ENCODE measurements at places on chromosomes 2 and 18. TPM values are rescaled to one million over a fixed set of nuclear protein-coding genes. Genes with fewer than 3 reads are reported as not detected.

Gene IL18R1
- 6.4 TPM for total RNA-seq

Gene HAT1
- total RNA-seq: 81.0 TPM

Gene MAP3K19
- total RNA-seq: not detected

Gene SCTR
- total RNA-seq: not detected

Gene SLC14A1
- not detected for total RNA-seq

Gene ACVR1C
- total RNA-seq: under 0.01 TPM

Gene DES
- not detected for total RNA-seq

Gene AQP12B
- not detected for total RNA-seq

Gene NBEAL1
- total RNA-seq: 32.5 TPM

Gene ITGA4
- total RNA-seq: 3.7 TPM

Gene PDE11A
- 0.27 TPM for total RNA-seq

Measured in thoracic aorta endothelial cell (primary cell).